ENCODE measurements at places on chromosomes 2 and 18.

DNA sequence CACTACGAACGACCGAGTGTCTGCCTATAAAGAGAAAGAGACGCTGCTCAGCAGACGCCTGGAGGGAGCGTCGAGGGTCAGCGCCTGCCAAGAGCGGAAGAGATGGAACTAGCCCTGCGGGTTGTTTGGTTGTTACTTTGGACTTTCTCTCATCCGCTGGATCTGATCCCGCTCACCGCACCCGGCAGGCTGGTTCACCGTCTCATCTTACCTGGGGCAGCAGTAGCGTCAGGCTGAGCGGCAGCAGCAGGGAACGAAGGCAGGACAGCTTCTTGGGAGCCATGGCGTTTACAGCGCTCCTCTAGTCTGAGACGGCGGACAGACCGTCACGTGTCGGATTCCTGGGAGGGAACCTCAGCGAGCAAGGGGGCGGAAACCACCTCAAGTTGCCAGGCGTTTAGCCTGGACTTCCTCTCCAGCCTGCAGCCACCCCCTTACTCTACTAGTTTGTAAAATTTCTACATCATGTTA lies 1.9 kb downstream of the GLB1L start:
- DNase-seq: no peak

GRCh38 chr2:70964596-70965386 lies 13.6 kb upstream of the ANKRD53 start:
- peak; percentile 56 for DNase-seq

GRCh38 chr2:11234309-11234708 lies 79.0 kb downstream of the SLC66A3 start:
- DNase-seq: peak; percentile 8

- no peak for DNase-seq
Observed at GRCh38 chr2:25276569-25277465, 64.9 kb downstream of the DNMT3A start.
